ENCODE measurements at places on chromosomes 5 and 9.

DNA sequence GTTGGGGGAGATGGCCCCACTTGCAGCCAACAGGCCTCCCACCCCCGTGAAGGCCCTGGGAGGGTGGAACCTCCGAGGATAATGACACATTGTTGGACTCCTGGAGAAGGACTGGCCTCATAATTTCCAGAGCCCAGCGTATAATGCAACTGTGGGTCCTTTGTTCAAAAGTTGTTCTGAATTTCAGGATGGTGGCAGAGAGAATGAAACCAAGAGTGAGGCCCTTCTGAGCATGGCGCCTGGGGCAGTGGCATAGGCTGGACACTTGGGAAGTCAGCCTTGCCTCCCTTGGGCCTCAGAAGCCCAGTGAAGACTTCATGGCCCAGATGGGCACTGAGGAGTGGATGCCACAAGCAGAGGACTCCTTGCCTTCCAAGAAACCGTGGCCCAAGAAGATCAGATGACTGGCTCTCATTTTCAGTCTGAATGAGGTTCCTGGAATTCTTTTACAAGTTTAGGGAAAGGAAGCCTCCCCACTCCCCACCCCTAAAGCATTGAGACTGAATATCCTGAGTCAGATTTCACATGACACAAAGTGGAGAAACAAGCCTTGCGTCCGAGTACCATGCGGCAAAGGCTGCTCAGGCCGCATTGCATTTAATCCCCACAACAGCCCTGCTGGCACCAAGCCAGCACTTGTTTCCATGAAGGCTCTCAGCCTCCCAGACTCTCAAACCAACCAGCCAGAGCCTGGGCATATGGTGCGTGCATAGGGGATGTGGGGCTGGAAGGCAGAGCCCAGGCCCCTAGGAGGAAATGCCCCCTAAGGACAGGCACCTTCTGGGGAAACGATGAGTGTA, 96.7 kb upstream of the SMIM23 start:
- no peak for DNase-seq

DNA sequence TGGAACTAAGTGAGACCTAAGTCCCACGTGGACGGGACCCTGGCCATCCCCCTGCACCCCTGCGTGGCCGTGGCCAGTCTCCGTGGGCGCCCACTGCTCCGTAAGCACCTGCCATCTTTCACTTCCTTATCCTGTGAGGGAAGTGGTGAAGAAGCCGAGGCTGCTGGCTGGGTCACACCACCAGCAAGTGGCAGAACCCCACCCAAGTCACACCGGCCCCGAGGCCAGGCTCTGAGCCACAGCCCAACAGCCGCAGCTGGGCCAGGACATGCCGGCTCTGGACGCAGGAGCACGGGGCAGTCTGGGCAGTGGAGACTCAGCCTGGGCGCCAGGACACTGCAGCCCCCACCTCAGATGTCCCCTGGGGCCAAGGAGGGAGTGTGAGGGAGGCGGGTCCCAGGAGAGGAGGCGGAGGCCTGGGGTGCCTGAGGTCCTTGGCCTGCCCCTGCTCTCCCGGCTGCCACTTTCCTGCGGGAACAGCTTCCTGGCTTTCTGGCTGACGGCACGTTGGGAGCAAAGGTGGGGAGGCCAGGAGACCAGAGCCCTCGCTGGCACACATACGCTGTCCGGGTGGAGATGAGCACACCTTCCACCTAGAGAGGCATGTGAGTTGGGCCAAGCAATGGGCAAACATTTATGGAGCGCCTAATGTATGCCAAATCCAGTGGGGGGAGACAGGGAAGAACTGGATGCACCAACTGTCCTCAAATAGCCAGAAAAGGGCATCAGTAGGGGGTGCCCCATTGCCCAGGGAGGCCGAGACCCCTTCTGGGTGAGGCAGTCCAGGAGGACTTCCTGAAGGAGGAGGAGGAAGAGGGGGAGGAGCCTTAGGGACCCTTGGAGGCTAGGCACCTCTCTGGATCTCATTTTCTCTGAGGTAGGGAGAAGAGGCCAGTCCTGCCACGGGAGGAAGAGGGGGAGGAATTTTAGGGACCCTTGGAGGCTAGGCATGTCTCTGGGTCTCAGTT, 43.9 kb upstream of the EGFL7 start:
- no peak for DNase-seq

DNA sequence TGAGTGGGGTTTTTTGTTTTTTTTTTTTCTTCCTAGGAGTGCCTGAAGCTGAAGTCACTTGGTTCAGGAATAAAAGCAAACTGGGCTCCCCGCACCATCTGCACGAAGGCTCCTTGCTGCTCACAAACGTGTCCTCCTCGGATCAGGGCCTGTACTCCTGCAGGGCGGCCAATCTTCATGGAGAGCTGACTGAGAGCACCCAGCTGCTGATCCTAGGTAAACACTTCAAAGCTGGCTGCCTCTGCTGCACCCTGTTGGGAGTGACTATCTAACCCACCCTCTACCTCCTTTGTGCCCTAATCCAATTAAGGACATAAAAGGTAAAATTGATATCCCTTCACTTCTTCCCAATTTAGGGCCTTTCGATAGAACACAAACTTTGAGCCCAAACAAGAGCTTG, 206.8 kb downstream of the SAXO1 start:
- DNase-seq, result no peak

DNA sequence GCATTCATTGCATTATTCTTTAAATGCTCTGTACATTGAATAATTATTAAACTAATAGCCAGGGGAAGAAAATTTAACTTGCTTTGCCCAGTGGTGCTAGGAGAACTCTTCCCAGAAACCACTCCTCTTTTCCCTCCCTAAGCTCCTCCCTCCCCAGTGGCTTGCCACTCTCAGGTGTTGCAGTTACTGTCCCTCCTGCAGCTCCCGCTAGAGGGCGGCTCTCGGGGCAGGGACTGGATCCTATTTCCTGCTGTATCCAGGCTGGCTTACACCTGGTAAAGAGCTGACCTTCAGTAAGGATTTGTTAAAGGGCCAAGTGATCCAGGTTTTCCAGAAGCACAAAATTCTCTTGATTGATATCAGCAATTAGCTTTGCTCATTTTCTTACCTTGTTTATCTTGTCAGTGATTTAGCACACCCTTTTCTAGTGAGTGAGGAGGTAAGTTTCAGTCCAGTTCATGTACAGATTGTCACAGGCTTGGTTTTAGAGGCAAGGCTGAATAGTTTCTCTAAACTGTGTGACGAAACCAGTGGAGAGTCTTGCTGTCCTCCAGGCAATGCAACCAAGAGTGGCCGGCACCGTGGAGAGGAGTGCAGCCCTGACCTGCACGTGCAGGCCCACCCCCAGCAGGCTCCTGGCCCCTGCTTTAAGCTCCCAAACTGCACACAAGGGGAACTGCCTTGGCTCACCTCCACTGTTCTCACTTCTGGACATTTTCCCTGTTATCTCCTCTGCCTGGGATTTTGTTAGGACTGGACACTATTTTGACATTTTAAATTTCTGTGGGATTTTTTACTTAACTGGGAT, 423.8 kb downstream of the SPOCK1 start:
- peak; percentile 38 for DNase-seq

DNA sequence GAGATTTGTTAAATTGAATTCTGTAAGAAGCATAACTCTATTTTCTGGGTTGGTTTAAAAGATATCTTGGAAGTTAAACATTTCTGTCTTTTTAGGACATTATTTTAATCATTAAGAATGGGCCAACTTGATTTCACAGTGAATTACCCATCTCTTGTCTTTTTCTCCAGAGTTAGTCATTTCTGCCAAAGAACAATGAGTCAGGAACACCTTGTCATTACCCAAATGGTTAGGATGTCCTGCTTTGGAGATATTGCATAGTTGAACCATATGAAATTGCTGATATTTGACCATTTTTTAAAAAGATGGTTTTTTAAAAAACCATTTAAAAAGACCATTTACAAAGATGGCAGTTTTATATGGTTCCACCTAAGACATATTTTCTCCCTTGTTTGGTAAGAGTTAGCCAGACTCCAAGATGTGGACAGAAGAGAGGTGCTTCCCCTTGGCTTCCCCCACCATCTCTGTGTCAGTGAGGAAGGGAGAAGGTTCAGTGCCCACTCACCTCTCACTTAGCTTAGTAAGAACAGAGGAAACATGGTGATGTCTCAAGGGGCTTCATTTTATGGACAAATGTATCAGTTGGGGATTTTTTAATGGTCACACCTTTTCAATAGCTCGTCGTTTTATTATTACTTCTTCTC, 103.0 kb downstream of the PCSK1 start:
- DNase-seq, result peak; percentile 73

- DNase-seq, result no peak
These were observed 255.5 kb downstream of the HSPA4 start for GRCh38 chr5:133307275-133307674.

GRCh38 chr5:159171274-159171673, 38.1 kb downstream of the RNF145 start:
- DNase-seq, result no peak
